ENCODE measurements at places on chromosomes 5 and 9.

DNA sequence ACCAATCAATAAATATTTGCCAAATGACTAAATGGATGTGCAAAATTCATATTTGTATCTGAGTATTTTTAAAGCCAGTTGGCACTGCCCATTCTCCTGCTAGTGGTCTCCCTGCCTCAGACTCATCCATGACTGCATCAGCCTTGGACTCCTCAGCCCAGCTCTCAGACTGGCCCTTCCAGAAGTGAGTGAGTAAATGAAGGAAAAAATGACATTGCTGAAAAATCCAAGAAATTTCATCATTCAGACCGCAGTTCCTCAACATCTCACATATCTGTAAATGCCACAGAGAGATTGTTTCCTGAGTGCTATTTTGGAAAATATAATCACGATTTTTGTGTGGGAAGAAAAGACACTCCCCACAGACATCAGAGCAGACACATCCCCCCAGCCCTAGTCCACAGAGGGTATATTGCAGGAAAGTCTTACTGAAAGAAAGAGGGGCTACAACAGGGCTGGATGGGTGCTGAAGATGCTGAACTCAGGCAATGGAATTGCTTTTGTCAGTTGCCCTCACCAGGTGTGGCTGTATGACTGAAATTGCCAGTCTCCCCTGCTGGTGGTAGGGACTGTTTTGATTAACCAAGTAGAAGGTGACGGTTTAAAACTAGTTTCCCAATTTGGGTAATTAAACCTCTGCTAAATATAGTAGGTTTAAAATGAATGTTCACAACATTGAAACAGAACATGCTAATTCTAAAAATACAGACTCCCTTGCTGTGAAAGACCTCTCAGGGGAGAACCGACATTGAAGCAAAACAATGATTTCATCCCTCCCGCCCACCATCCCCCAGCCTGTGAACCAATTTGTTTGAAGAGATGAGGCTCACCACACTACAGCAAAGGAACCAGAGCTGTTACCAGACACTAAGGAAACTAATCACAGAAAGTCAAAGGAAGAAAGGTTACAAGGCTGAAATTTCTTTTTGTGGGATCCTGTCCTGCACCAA lies 158.8 kb downstream of the DEPDC1B start:
- DNase-seq, result no peak

DNA sequence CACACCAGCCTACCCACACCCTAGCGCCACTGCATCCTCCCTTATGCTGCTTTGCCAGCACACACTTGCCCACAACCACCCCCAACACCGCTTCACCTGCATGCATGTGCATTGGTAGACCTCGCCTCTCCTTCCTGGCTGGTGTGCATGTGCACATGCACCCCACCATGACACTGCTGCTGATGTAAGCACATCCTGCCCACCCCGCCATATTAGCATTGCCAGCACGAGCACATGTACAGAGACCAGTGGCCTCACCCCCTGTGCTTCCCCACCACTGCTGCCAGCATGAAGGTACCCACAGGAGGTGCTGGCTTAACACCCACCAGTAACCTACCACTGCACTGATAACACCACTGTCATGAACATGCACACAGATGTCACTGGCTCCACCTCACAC lies 218.2 kb downstream of the SLCO4C1 start:
- DNase-seq, result no peak

GRCh38 chr5:124260921-124261515 lies 485.4 kb downstream of the ZNF608 start:
- no peak for DNase-seq

- peak; percentile 53 for DNase-seq
Observed at GRCh38 chr9:133184971-133185370, 21.3 kb upstream of the GBGT1 start.

GRCh38 chr5:143403593-143404415 lies at the start of gene NR3C1:
Gene NR3C1, minus strand, starts transcription at chr5:143403686. Its CDS starts 2,847 bp downstream, at chr5:143400839.
- peak; percentile 20 for DNase-seq

- DNase-seq, result no peak
Observed at GRCh38 chr5:147904110-147904509, 2.2 kb downstream of the C5orf46 start.

- no peak for DNase-seq
Observed at GRCh38 chr5:143641549-143642355, 170.2 kb upstream of the HMHB1 start.
